ENCODE measurements at places on chromosomes 11 and 22.

- no peak for DNase-seq
These were observed 3.4 kb downstream of the NLRP6 start for GRCh38 chr11:281486-282161.

- DNase-seq = no peak
These were observed 7.9 kb downstream of the ZNRF3 start for GRCh38 chr22:28891156-28891733.

DNA sequence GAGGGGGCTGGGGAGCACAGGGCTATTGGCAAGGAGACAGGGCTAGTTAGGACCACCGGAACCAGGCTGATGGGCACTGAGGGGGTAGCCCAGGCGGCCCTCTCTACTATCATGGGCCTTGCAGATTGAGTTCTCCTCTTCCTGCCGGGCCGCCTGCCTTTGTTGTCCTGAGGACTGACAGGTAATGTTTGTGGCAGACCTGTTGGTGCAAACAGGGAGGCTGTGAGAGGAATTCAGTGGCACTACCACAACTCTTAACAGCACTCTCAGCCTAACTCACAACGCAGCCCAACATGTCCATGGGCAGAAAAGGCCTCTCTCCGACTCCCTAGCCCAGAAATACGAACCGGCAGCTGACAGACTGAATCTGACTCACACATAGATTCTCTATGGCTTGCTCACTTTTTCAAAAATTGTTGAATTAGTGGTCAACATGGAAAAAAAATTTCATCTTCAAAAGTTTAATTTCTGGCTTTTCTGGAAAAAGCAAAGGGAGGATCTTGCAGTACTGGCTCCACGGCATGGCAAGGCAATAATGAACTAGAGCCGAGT is 11.4 kb downstream of the KCNJ5 start:
- no peak for DNase-seq

GRCh38 chr11:72773291-72773690 is 20.6 kb downstream of the STARD10 start:
- DNase-seq = peak; percentile 38

DNA sequence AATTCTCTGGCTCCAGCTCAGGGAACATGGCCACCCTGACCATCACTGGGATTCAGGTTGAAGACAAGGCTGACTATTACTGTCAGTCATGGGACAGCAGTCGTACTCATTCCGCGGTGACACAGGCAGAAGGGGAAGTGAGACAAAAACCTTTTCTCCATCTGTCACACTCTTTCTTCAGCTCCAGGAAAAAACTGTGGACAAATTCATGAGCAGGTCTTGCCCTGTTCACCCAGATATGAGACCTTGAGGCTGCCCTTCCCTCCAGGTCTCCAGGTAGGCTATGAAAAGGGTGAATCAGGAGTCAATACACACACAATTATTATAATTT is 39.4 kb upstream of the GGTLC2 start:
- DNase-seq = no peak

- no peak for DNase-seq
These were observed 760 bp upstream of the CELSR1 start for GRCh38 chr22:46537946-46538813.

GRCh38 chr11:135027461-135027860 is 615.4 kb upstream of the B3GAT1 start:
- DNase-seq = no peak

DNA sequence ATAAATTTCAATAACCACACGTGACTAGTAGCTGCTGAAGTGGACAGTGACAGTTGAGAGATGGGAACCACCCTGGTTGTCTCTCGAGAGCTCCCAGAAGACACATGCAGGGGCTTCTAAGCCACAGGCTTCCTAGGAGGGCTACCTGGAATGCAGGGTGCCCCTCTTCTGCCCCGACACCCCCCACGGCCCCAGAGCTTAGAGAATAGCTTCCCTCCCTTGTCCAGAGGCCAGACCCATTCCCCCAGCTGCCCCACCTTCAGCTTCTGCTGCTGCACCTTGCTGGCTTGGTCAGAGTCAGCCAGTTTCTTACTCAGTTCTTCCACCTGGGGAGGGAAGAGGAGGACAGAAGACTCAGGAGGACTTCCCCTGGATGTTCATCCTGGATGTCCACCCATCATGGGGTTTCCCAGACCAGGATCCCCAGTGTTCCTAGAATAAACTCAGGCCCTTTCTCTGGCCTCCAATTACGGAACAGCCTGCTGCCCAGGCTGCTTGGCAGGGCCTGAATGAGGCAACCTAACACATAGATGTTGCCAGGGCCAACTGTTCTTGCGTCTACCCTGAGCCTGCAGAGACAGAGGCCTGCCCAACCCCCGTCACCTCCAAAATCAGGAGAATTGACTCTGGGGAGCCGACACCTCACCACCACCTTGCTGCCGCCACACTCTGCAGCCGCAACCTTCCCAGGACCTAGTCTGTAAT is 12.0 kb downstream of the IL18BP start:
- DNase-seq = no peak

- no peak for DNase-seq
These were observed 84.7 kb downstream of the BTBD10 start for GRCh38 chr11:13378316-13378715.

DNA sequence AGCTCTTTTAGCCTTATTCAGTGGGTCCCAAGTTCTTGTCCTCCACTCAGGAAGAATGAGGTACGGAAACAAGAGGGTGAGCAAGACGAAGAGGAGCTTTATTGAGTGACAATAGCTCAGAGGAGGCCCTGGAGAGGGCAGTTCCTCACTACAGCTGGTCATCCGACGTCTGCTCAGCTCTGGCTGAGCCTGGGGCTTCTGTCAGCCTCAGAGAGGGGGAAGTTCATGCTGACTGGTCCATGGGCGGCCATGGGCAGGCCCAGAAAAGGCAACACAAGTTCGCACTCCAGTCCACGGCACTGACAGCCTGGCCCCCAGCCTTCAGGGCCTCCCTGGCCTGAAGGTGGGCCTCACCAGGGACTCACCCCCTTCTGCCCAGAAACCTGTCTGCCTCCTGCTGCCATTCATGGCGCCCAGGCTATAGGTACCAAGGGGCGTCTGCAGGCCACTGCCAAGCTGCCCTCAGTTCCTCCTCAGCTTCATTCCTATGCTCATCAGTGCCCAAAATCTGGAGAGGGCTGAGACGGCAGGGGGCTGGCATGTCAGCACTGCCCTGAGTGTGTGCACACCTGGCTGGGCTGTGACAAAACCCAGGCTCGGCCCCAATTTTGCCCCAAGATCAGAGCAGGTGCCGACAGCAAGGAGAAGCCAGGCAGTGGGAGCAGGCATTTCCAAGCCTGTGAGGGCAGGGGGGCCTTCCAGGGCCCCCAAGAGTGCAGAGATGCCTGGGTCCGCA is 21.7 kb upstream of the KIAA0930 start:
- DNase-seq = no peak

GRCh38 chr22:44329179-44329796 is 16.5 kb upstream of the SHISAL1 start:
- DNase-seq = no peak

DNA sequence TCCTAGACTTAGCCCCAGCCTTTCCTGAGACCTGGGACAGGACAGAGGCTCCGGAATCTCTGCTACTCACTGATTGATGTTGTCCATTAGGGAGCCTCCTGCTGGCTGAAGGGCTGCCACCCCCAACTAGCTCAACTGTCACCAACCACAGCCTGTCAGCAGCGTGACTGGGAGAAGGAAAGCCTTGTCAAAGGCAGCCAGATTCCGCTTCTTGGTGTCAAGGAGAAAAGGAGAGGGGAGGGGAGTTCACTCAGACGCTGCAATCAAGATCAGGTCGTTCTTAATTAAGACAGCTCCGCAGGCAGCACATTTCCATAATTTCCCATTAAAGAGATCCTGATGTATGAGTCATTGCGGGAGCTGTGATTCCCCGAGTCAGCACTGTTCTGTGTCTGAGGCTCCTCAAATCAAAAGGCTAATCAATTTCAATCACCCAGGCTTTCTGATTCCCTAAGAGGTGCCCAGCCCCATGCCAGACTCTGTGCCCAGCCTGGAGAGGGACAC is 152.8 kb upstream of the ZBED5 start:
- DNase-seq = peak; percentile 29

DNA sequence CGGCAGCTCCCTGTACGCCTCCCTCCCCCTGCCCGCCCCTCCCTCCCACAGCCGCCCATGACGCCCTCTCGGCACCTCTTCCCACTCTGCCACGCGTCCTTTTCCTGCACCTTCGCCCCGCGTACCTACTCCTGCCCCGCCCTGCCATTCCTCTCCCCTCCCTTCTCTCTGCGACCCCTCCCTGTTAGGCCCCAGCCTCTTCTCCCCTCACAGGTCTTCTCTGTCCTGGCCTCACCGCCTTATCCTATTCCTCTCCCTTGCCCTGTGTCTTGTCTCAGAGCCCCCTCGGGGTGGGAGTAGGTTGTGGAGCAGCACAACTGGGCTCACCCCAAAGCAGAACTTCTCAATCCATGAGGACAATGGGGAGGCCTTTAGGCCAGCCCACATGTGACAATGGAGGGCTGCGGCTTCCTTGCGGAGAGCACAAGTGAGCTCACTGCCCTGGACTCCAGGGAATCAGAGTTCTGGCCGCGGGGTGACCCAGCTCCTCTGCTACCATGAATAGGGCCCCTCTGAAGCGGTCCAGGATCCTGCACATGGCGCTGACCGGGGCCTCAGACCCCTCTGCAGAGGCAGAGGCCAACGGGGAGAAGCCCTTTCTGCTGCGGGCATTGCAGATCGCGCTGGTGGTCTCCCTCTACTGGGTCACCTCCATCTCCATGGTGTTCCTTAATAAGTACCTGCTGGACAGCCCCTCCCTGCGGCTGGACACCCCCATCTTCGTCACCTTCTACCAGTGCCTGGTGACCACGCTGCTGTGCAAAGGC is 539 bp downstream of the SLC35C1 start:
- no peak for DNase-seq

DNA sequence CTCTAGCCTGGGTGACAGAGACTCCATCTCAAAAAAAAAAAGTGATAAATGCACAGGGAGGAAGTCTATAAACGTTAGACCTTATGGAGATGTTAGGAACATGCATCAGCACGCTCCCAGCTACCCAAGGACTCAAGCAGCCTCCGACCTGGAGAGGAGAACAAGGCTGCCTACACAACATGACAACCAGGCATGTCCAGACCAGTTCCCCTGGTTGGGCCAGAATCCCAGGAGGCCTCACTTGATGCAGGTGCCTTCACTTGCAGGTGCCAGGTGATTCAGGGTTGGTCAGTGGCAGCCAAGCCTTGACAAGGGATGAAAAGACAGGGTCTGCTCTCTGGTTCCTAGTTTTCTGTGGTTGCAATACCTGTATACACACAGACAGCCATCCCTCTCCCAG is 5.9 kb downstream of the RANGAP1 start:
- no peak for DNase-seq

DNA sequence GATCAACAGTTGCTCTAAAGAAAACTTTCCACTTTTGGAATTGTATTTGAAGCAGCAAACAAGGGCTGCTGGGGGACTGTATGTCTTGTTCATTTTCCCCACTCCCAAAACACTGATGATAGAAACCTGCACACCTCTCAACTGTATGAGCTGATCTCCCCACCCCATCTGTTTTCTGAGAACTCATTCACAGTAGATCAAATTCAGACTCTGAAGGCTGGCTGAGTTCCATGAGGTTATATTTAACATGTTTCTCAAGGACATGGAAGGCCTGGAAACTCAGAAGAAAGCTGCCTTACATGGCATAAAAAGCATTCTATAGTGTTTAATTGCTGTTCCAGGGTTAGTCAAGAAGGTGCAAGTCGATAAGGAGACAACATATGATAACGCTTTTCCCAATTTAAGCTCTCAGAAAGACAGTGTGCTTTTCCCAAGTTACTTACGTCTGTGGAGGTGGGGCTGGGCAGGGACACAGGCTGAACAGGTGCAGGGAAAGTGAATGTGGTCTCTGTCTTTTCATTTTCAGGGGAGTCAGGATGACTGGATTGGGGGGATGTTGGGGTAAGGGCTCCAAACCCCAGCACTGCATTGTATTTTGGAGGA is 23.0 kb downstream of the LARGE2 start:
- DNase-seq = no peak

- DNase-seq = no peak
These were observed 2.7 kb upstream of the KRTAP5-4 start for GRCh38 chr11:1624621-1625020.

GRCh38 chr11:9428706-9429105 is 32.1 kb upstream of the ZNF143 start:
- no peak for DNase-seq

DNA sequence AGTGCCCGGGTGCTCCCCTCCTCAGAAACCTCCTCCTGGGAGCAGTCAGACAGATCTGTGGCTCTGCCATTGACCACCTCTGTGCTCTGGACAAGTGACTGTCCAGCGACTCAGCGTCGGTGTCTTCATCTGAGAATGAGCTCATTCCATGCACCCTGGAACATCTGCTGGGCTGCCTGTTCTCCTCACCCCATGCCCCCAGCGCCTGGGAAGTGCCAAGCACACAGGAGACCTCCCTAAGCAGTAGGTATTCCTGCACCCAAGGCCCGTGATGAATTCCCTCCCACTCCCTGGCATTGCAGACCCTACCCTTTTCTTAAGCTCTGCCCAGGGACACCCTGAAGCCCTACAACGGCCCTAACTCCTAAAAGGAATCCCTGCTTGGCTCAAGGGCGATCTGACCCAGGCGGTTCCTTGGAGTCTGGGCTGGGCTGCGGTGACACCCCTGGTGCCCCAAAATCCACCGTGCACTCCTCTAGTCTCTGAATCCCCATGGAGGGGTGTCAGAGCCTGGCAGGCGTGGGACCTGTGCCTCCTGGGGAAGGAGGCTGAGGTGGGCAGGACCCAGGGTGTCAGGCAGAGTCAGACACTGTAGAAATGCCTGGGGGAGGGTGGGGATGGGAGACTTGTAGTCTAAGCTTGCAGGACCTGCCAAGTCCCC is 92.0 kb downstream of the CEP164 start:
- no peak for DNase-seq

- DNase-seq = no peak
These were observed 569.3 kb downstream of the MIAT start for GRCh38 chr22:27226666-27227065.

- no peak for DNase-seq
These were observed 67.5 kb downstream of the PAK1 start for GRCh38 chr11:77406396-77406795.

DNA sequence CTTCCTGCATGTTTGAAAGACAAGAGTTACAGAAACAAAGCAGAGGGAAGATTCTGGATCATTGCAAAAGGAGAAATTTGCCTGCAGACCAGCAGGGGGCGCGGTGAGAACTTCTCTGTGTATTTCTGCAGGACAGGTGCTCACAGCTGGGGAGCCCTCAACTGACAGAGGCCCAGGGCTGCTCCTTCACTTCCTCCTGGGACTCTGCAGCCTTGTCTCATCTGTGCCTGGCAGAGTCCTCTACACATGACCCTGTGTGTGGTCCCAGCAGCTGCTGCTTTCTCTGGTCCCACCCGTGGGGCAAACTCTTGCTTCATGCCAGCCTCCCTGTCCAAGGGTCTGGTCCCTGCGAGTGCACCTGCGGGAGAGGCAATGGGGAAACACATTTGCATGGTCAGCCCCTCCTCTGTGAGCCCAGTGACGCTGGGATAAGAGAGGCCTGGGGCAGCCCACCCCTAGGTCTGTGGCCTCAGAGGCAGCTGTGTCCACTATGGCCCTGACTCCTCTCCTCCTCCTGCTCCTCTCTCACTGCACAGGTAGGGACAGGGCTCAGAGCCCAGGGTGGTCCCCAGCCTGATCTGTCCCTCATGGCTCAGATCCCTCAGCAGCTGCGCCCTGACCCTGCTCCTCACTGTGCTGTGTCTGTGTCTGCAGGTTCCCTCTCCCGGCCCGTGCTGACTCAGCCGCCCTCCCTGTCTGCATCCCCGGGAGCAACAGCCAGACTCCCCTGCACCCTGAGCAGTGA is 43.2 kb upstream of the VPREB1 start:
- no peak for DNase-seq

- no peak for DNase-seq
These were observed 45.7 kb downstream of the PACS1 start for GRCh38 chr11:66115638-66116301.

GRCh38 chr11:101348786-101349185 is 219.2 kb upstream of the PGR start:
- no peak for DNase-seq

Data from NCI-H2227 treated with DMSO at 0.1 percent for 48 hours (cell line).